Naive thymus-derived CD4-positive, alpha-beta T cell (primary cell): ENCODE measurements at places on chromosomes 7 and 10.

- no peak for DNase-seq
Observed at GRCh38 chr7:143372070-143372469, 9.1 kb upstream of the ZYX start.

DNA sequence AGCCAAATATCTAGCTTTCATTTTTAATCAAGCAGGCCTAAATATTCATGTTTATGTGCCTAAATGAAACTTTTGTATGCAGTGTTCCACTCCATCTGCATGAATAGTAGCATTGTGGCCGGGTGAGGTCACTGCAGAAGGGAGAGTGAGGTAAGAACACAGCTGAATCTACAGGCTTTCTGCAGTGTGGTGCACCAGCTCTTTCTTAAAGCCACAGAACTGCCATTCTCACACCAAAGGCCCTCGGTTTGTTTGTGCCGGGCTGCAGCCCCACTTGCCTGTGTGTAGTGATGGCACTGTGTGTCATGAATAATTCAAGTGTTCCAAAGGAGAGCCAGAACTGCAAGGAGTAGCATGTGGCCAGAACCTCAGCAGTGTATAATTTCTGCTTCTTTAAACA is 204.1 kb downstream of the TRIL start:
- no peak for DNase-seq

- no peak for DNase-seq
Observed at GRCh38 chr7:44272456-44272855, 52.9 kb downstream of the CAMK2B start.

GRCh38 chr10:110436554-110437350 is 61.0 kb upstream of the DUSP5 start:
- no peak for DNase-seq

DNA sequence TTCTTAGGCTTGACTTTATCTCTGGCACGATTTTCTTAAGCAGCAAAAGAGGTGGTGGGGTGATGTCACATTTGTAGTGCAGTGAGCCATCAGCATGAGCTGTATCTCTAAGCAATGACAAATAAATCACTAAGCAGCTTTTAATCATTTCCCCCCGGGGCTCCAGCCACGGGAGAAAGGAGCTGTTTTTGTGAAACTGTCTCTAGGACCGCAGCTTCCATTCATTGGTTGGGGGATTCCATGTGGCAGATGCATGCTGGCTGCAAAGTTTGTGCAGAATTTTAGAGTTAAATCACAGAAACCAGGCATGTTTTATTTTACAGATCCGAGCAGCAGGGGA is 464 bp downstream of the KIAA1217 start:
- DNase-seq: no peak

DNA sequence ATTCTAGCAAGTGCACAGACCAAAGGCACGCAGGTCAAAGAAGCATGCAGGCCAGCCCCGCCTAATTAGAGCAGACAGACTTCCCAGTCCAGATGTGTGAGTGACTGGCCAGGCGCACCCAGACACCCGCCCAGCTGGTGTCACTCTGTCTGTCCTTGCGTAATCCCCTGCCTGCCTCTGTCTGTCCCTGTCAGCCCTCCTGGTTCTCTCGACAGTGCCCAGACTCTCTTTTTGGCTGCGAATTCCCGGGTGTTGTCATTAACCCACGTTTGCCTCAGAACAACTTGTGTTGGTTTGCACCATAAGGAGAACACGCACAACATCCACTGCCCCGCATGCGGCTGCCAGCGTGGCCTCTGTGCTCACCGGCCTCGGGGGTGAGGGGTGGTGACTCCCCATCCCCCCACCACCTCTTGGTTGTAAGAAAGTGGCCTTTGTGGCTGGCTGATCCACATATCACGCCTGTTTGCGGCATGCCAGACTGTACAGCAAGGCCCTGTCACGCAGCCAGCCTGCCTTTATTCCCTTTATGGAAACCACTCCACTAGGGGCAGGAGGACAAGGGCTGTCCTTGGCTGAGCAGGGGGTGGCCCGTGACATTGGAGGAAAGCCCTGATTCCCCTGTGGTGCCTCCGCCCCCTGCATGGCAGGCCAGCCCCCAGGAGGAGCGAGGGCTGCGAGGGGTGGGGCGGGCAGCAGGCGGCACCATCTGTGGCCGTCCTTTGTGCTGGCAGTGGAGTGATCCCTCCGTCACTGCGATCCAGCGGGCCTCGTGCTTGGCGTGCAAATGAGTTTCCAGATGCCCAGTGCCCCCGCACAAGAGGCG is 72.8 kb upstream of the PPIF start:
- no peak for DNase-seq

GRCh38 chr10:64409349-64409748 is 888.1 kb downstream of the REEP3 start:
- no peak for DNase-seq

GRCh38 chr7:138204285-138204981 is 128.2 kb downstream of the AKR1D1 start:
- no peak for DNase-seq

DNA sequence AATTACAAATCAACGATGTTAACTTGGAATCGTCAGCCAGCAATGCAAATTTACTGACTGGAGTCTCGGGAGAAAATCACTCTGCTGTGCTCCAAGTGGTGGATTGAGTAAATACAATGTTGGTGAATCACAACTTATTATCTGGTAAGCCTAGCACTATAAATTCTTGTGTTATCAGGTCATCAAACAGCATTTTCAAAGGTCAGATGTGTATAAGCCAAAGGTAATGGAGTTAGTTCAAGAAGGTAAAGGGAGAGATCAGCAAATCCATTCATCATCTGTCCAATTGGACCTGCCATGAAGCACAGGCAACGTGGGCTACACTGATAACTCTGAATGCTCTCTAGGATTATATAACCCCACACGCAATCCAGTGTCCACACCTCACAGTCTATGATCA is 13.9 kb downstream of the CUBN start:
- no peak for DNase-seq

- DNase-seq: no peak
Observed at GRCh38 chr10:101257491-101257890, 28.2 kb upstream of the LBX1 start.

GRCh38 chr7:138603549-138604318 is 97.4 kb downstream of the SVOPL start:
- no peak for DNase-seq

DNA sequence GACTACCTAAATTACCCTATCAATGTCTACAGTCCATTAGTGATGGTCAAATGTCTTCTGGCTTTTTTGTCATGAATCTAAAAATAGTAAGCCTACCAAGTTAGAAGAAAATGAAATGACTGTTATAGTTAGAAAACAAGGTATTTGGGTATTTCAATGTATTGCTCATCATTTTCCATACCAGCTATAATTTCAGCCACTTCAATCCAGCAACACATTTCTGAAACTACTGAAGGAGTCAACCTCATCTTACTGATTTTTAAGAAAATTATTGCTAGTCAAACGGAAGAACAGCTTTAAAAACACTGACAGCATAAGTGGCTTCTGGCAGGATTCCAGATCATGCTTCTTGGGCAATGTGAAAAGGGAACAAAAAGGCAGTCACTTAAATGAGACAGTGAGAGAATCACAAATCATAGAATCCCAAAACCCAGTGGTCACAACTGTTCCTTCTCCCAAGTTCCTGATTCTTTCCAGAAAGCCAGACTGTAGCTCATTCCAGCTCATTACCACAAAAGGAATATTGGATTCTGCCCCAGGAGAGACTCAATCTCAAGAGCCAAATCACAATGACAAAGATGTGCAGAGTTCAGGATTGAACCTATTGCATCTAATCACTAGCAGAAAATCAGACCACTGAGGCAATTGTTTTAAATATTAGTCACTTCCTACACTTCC is 61.2 kb upstream of the LRRN3 start:
- no peak for DNase-seq

- DNase-seq: no peak
Observed at GRCh38 chr10:127833804-127834203, 58.9 kb downstream of the CLRN3 start.

GRCh38 chr7:82325416-82325815 is 118.2 kb downstream of the CACNA2D1 start:
- DNase-seq: no peak

DNA sequence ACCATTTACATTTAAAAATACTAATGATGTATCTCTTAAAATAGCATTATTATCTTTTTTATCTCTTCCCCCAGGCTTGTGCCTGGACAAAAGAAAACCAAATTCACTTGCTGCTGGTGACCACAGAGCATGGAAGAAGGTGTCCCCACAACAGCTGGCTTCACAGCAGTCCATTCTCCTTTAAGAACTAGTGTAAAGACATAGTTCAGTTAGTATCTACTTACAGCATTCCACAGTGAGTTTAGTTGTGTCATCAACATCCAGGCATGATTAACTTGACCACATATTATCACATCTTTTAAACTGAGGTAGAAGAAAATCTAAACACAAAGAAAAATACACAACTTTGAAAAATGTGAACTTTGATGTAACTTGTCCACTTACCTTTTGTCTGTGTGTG is 55.0 kb downstream of the LRRC17 start:
- DNase-seq: no peak

DNA sequence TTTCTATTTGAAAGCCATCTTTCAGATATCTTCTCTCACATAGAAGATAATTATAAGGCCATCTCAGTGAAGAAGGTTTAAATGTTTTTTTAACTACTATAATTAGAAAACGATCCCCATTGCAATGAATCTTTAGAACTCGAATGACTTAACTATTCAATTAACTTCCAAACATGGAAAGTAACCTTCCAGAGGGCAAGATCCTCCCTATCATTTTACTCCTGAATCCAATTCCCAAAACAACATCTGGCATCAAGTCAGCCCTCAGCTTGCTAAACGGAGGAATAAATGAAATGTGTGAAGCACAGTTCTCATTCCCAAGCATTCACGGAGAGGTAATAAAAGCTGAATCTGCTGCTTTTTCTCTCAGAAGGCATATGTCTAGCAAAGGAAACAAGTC is 293.4 kb downstream of the PLXDC2 start:
- DNase-seq: no peak

DNA sequence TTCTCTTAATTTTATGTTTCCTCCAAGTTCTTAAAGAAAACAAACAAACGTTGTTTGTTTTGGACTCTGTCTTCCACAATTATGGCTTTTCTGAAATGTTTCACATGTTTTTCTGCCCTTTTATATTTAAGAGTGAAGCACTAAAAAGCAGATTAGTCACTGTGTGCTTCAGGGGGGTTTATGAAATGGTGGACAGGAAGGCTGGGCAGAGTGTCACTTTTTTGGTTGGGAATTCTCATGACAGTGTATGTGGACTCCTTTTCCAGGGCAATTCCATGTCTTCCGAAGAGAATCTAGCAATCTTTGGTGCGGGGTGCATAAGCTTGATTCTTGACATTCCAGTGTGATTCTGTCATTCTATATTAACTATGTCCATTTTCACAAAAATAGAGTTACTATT is 669.4 kb downstream of the PARD3 start:
- no peak for DNase-seq

- peak; percentile 31 for DNase-seq
Observed at GRCh38 chr7:38367301-38367890, 94.0 kb upstream of the TARP start.

DNA sequence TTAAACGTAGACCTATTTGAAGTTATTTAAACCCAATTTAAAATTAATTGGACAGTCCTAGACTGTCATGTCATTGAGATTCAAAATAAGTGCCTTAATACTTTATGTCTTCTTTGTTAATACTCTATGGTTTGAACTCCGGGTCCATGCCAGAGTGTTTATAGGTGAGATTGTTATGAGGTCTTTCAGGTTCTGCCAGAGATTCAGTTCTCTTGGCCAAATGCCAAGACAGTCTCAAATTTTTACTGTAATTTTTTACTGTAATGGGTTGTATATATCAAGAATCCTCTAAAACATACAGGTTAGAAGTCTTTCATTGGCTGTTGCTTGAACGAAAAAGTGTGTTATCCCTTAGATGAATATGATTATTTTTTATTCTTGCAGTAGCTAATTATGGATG is 3.9 kb downstream of the ADD3 start:
- DNase-seq: no peak

DNA sequence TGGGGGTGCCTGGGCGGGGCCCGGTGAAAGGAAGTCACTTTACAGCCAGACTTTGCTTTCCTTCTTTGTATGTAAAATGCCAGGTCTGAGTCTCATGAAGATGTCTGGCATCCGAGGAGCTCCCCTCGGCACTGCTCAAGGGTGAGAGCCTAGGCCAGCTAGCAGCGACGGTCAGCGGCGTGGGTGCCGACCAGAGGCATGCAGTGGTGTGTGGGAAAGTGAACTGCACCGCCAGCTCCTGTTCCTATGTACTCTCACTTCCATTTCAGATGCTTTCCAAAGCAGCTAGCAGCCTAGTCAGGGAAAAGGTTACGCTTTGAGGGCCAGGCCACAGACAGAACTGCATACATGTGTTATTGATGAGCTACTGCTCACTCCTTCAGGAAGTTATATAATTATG is 172.8 kb downstream of the ZMYND11 start:
- DNase-seq: no peak

DNA sequence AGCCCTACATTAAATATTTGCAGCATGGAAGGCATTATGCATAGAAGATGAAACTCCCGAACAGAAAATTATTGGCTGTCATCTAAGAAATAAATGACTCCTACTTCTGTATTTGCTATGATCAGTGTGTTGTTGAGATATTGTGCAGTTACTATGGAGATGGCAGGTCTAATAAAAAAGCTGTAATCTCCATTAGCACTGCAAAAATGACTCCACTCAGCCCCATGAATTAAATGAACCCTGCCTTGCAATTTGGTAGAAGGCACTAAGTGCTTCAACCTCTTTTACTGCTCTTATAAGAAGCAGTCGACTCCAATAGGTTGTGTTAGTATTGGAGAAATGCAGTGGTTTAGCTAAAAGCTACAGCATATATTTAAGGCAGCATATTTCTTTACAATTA is 290.0 kb upstream of the PHYHIPL start:
- no peak for DNase-seq

GRCh38 chr10:5643346-5644067 is 22.9 kb downstream of the ASB13 start:
- DNase-seq: no peak

DNA sequence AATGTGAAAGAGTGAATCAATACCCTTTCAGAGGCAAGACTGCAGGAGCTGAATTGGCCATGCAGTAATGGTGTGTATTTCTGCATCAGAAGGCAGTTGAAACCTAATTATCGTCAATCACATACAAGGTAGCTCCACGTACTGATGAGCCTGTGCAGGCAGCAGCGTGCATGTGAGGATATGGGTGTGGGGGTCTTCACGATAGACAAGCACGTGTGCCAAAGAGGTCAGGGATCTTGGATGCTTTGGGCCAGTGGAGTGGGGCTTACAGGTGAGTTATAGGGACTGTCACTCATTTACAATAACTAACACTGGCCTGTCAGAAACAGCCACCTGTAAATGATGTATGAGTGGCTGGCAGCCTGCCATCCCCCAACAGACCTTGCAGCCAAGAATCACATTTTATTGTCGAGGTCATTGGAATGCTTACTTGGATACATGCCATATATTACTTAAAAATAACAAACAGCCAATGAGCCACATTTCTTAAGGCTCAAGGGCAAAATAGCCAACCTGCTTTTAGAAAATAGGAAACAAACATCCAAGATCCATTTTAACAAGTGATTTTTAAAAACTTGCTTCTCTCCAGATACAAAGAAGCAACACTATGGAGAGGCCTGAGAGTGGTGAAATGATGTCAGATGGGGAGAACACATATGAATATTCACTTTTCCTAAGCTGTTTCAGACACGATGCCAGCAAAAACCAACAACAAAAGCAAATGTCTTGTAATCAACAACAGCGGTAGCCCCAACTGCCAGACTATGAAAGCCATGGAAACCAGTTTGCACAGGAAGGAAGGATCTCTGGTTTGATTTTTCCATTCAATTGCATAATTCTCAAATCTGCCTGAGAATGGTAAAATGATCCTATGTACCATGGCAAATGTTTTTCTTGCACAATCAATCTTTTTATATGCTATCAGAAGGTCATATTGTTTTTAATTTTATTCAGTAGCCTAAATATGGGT is 210.7 kb downstream of the SKAP2 start:
- no peak for DNase-seq

- DNase-seq: no peak
Observed at GRCh38 chr10:1268831-1269230, 212.6 kb downstream of the WDR37 start.
